ENCODE measurements at places on chromosomes 5 and 9.

- DNase-seq, result no peak
These were observed 142.9 kb downstream of the DOCK8 start for GRCh38 chr9:357560-357959.

DNA sequence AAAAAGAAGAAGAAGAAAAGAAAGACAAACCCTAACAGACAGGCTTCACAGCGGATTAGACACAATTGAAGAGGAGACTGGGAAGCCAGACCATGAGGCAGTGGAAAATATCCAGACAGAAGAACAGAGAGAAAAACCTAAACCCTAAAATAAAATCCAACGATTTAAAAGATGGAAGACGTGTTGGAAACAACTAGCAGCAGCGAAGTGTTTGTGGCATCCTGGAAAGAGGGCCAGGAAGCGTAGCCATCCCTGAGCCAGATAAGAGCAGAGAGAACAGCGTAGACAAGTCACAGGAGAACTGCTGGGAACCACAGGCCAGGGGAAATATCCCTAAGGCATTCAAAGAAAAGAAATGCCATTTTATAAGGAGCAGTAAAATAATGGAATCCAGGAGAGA lies 39.7 kb upstream of the NKD2 start:
- DNase-seq, result no peak

DNA sequence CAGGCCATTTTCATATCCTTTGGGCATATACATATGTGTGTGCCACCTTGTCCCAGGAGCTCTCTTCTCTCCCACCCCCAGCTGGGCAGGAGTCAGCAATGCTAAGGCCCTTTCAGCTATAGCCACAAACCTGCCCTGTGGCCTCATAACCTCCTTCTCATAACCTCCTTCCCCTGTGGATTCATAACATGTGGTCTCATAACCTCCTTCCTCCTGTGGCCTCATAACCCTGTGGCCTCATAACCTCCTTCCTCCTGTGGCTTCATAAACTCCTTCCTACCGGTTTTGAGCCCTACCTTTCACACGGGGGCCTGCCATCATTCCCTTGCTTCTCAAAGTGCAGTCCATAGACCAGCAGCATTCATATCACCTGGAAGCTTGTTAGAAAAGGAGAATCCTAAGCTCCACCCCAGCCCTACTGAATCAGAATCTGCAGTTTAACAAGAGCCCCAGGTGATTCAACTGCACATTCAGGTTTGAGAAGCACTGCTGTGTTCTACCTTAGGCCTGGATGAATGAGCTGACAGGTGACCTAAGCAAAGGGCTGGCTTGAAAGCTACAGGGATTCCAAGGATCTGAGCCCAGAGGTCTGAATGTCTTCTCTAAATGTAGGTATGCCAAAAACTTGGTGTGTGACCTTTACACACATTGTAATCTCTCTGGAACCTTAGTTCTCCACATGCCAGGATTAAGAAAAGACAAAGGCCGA lies 41.9 kb upstream of the PLPP6 start:
- no peak for DNase-seq

DNA sequence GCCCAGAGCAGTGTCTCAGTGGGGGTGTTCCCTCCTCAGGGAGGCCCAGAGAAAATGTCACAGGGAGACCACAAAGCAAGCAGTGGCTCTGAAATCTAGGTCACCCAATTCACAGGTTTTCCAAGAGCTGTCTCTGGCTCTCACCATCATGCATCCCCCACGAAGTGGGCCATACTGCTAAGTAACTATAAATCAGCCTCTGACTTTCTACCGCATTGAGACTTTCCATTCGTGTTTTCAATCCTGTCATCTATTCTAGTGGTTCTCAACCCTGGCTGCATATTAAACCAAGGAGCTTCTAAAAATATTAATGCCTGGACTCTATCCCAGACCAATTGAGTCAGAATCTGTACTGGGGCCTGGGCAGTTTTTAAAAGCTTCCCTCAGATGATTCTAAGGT lies 2.0 kb upstream of the C1QTNF3 start:
- no peak for DNase-seq

- peak; percentile 46 for DNase-seq
These were observed 45.7 kb downstream of the SLC46A2 start for GRCh38 chr9:112844771-112845542.

GRCh38 chr5:33968211-33969005 lies 16.1 kb downstream of the SLC45A2 start:
- no peak for DNase-seq

DNA sequence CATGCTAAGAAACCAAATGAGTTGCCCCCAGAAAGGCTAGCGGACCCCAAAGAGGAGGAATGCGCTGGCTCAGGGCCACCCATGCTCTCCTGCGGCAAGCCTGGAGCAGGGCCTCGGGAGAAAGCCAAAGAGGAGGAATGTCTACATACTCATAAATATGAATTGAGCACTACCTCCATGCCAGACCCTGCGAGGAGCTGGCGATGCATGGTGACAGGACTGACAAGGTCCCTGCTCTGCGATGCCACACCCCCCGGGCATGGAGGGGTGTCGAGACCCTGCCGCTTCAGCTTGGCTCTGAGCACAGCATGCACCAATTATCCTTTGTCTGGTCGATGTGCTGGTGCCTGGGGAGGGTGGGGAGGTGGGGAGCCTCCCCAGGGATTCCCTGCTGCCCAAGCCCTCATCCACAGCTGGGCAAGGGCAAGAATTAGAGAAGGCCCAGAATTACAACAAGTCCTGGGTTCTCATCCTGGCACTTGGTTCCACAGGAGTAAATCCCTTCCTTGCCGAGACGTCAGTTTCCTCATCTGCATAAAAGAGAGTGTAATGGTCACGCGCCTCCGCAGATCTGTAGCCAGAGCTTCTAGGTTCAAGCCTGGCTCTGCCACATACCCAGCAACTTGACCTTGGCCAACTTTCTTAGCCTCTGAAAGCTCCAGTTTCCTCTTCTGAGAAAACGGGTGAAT lies 74.4 kb downstream of the FAM114A2 start:
- no peak for DNase-seq

- DNase-seq, result no peak
These were observed 23.9 kb downstream of the SLC46A2 start for GRCh38 chr9:112866662-112867274.

GRCh38 chr9:4077499-4078102 lies 222.3 kb downstream of the GLIS3 start:
- DNase-seq, result no peak

DNA sequence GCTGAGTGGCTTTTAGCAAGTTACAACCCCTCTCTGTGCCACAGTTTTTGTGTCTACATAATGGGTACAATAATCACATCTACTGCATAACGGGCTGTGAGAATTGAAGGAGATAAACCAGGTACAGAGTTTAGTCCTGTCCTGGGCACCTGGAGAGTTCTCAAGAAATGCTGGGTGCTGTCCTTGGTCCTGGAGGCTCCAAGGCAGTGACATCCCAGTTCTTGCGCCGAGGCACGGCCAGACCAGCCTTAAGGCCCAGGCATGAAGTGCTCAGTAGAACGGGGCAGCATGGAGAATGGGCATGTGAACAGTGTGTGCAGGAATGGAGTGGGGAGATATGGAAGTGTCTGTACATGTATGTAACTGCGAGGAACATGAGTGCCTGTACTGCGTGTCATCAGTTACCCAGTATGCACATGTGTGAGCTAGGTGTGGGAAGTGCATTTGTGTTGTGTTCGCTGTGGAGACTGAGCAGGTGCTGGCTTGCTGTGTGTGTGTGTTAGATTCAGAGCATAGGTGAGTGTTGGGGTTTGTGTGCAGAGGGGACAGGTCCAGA lies 6.3 kb upstream of the UNC5A start:
- DNase-seq, result no peak

DNA sequence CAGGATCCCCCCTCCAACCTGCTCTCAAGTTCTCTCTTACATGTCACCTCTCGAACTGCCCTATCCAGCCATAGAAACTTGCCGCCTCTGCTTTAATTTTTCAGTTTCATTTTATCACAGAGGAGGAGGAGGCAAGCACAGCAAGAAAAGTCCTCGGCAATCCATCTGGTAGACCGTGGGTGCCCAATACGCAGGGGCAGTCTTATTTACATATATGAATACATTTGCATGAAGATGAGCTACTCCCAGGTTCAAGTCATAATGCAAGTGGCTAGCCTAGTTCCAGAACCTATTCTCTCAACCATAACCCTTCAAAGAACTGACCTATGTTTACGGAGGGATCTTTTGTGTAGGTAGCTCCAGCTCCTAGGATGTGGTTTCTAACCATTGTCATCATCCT lies 223.2 kb upstream of the PANK3 start:
- DNase-seq, result no peak

DNA sequence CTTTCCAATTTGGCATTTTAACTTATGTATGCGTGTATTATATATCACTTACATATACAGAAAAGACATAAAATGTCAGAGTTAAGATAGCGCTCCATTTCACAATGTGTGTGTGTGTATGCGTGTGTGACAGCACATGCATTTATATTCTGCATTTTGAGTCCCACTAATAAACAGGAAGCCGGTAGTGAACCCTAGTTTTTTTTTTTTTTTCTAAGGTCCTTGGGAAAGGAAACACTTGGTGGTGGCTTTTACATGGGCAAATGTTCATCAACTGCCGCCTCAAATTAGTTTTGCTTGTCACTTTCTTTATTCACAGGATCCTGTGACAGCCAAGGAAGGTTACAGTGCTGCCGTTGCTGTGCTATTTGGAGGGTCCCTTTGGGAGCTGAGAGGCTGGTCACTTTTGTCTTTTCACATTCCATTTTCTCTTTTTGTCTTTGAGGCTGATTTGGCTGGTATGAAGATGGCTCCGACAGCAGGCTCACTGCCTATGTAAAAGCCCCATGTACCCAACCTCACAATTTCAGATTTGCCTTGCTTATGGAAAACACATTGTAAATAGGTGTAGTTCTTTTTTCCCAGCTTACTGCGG lies 298.9 kb downstream of the CSNK1G3 start:
- DNase-seq, result no peak

- no peak for DNase-seq
These were observed 188.2 kb downstream of the ARRDC3 start for GRCh38 chr5:91194824-91195381.

DNA sequence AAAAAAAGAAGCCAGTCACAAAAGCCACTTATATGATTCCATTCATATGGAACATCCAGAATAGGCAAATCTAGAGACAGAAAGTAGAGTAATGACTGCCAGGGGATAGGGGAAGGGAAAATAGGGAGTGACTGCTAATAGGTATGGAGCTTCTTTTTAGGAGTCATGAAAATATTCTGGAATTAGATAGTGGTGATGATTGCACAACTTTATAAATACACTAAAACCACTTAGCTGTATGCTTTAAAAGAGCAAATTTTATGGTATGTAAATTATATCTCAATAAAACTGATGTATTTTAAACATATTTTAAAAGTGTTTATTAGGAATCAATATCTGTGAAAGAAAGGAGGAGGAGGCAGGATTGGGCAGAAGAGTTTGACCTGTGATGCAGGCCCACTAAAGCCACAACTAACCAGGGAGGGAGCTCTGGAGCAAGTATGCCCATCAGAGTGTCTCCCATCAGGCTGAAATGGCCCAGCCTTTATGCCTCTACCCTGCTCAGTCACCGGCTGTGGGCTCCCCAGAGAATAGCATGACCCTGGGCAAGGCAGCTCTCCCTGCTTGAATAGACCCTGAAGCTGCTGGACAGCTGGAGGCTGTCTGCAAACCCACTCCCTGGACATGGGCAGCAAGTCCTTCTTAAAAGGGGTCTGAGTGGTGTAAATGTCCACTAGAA lies 96.0 kb upstream of the SLC44A1 start:
- DNase-seq, result no peak

DNA sequence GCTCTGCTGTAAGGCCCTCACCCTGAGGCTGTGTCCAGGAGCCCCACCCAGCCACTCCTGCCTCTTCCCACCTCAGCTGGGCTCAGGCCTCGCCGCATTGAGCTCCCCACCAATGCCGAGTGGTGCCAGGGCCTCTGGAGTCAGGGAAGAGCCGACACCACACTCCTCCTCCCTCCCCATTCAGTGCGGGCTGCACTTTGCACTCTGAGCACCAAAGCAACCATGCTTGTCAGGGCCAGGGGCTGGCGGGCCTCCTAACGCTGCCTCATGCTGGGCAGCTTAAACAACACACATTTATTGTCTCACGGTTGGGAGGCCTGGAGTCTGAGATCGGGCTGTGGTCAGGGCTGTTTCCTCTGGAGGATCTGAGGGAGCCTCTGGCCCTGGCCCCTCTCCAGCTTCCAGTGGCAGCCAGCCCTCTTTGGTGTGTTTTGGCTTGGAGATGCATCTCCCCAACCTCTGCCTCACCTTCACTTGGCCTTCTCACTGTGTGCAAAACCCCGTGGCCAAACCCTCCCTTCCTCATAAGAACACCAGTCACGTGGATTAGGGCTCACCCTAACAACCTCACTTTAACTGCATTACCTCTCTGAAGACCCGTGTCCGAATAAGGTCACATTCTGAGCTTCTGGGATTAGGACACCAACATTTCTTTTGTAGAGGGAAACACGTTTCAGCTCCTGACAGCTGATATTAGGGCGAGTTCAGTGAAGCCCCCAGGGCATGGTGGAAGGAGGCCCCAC lies 157.8 kb downstream of the MED10 start:
- no peak for DNase-seq

DNA sequence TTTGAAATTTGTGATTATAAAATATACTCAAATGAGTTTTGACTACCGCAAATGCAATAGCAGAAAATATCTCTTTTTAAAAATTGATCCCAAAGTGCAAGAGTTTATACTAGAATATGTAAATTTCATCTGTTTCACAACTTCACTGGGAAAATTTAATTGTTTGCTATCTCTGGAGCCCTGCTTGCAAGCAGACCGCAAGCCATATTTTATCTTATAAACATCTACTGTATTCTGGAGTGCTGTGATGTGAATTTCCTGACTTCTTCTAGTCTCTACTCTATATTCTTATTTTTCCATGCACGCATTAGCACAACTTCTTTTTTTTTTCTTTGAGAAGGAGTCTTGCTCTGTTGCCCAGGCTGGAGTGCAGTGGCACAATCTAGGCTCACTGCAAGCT lies 98.7 kb downstream of the DROSHA start:
- DNase-seq, result no peak

GRCh38 chr5:168712280-168712924 lies 133.2 kb upstream of the PANK3 start:
- no peak for DNase-seq

GRCh38 chr5:159752622-159753275 lies 163.5 kb upstream of the ADRA1B start:
- DNase-seq, result no peak

- no peak for DNase-seq
These were observed 11.8 kb downstream of the NREP start for GRCh38 chr5:111745075-111745739.

GRCh38 chr5:157004893-157005551 lies 42.0 kb upstream of the TIMD4 start:
- no peak for DNase-seq

DNA sequence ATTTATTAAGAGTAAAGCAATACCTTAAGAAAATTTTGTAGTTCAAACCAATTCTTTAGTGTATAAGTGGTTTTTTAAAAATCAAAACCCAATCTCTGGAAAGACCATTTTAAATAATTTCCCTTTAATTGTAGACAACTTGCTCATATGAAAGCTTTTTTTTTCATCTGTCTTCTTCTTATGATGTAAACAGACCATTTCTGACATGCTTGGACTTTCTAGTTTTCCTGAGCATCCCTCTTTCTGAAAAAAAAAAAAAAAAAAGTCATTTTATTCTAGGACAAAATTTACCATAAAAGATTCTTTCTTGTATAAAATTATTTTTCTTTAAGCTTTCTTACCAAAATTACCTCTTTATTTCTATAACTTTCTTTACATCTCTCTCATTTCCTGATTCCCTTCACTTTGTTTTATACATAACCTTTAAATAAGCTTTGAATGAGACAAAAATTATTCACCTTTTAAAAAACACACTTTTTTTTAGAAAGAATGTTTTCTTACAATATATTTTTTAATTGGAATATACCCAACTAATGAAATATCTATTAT lies 67.5 kb downstream of the COL15A1 start:
- no peak for DNase-seq

- DNase-seq, result no peak
These were observed 34.7 kb downstream of the LMNB1 start for GRCh38 chr5:126811515-126812198.
